ENCODE measurements at places on chromosomes 13 and 19.

DNA sequence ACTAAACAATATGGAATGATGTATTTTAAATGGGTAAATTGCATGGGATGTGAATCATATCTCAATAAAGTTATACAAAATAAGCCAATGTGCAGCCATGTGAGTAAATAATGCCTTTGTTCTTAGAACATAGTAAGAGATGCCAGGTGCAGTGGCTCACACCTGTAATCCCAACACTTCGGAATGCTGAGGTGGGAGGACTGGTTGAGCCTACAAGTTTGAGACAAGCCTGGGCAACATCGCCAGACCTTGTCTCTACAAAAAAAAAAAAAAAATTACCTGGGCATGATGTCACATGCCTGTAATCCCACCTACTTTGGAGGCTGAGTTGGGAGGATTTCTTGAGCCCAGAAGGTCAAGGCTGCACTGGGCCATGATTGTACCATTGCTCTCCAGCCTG lies 230.7 kb downstream of the RFC3 start:
- DNase-seq = no peak

- DNase-seq = no peak
Observed at GRCh38 chr13:77832339-77833100, 86.1 kb downstream of the EDNRB start.

DNA sequence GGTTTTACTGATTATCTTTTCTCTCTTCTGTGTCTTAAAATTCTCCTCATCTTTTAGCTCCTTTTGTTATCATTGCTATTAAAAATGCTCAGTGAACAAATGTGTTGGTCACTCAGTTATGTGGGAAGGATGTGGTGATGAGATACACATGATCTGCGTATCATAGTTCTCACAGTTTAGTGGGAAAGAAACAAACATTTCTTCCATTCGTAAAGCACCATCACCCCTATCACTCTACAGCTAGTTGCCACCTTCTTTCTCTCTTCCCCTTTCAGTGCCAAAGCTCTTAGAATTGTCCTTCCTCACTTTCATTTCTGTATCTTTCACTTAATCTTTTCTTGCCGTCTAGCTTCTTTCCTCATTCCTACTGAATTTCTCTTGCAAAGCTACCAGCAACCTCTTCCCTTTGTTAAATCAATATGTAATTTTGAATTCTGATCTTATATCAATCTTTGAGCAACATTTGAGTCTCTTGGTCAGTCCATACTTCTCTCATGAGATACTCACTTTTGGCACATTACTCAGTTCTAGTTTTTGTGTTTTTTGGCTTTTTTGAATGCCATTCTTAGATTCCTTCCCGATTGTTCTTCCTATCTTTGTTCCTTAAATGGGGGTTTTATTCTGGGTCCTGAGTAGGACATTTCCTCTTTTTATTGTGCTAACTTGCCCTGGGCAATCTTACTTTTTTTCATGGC lies 122.3 kb downstream of the PCCA start:
- DNase-seq = no peak

DNA sequence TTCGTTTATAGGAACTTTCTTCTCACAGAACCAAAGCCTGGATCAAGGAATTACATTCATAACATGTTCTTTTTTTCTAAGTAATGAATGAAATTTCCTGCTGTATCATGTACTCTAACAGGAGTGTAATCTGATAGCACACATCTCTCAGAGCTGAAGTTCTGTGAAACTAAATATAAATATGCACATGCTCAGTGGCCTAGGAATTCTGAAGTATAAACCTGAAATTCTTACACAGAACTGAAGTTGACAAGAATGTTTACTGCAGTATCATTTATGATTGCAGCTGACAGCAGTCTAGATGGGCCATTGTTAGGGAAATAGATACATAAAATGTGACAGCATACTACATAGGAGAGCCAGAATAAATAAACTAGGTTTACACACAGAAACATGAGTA lies 54.5 kb downstream of the USP12 start:
- DNase-seq = peak; percentile 7

- peak; percentile 19 for DNase-seq
Observed at GRCh38 chr13:102598061-102598460, 1.3 kb downstream of the TPP2 start.

- no peak for DNase-seq
Observed at GRCh38 chr13:113299951-113300350, 2.9 kb downstream of the LAMP1 start.

DNA sequence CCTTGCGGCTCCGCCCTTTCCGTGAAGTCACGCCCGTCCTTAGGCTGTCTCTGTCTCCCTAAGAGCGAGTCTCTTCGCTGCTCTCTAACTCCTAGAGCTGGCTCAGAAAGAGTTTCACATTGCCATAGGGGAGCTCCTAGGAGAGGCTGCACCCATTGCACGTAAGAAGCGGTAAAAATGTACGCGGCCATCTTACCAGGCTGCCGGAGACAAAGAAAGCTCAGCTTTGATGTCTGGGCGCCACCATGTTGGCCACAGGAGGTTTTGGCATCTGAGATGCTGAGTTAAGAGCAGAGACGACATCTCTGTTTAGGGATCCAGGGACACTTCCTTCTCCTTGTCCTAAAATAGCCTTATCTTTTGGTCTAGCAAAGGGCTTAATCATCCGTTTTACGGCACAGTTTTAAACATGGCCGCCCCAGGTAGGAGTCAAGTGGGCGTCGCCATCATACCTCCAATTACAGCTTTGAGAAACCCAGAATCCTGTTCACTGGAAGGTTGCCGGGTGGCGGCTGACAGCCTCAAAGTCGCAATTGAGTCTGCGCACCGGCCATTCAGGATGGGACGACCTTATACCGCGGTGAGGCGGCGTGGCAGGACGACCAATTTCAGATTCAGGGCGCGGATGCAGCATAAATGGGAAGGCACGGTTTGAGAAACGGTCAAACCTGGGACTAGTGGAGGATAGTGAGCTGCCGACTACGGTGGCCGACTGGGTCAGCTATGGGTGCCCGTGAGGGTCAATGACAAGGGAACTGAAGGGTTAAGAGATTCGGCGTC lies at the start of gene ZNF793:
Gene ZNF793, plus strand, starts transcription at position 553 of the 780 bp plus-strand sequence. CDS start 16,501 bp downstream, outside the sequence.
- peak; percentile 96 for DNase-seq

DNA sequence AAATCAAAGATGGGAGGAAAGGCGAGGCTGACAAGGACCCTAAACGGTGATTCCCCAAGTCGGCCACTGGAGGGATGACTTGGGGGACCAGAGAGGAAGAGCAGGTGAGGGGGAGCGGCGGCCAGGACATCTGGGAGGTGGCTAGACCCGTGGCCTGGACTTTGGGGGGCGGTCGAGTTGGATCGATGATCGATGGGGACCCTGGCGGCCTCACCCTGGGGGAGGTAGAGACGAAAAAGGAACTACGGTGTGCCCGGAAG lies 7.7 kb upstream of the CIRBP start:
- no peak for DNase-seq

DNA sequence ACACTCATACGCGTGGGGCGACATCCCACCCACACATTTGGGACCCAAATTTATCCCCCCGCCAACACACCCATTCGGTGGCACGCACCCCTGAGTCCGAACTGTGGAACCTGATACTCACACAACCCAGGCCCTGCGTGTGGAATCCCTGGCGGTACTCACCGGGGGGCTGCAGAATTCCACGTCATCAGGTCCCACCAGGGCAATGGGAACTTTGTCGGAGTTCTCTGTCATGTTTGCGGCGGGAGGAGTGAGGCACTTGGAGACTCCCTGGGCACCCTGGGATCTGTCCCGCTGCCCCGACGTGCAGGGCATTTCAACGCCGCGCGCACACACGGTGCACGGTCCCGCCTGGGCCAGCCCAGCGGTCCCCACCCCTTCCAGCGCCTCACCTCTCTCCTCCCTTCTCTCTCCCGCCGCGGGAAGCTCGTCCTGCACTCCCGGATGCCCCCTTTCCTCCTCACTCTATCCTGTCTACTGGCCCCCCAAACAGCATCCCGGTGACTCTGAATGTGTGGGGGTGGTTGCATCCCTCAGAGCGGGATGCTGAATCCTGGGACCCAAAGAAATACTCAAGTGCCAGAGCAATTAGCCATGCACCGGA lies at the start of gene CNMD:
Gene CNMD, minus strand, starts transcription at position 353 of the 604 bp plus-strand sequence. Its CDS starts 119 bp downstream, at position 234.
- DNase-seq = no peak

DNA sequence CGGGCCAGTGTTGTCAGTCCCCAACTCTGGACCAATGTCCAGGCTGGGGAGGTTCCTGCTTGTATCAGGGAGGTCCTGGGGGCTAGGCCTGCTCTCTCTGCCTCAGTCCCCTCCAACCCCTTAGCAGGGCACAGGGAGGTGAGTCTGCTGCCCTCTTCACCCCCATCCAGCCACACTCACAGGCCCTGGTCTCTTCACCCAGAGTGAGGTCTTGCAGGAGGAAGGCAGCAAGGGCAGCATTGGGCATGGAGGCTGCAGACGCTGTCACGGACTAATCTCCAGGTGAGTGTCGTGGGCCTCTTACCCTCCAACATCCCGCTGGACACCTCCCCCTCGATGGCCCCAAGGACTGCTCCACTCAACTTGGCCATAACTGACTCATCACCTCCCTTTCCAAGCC lies 11.9 kb upstream of the SIGLEC11 start:
- no peak for DNase-seq

DNA sequence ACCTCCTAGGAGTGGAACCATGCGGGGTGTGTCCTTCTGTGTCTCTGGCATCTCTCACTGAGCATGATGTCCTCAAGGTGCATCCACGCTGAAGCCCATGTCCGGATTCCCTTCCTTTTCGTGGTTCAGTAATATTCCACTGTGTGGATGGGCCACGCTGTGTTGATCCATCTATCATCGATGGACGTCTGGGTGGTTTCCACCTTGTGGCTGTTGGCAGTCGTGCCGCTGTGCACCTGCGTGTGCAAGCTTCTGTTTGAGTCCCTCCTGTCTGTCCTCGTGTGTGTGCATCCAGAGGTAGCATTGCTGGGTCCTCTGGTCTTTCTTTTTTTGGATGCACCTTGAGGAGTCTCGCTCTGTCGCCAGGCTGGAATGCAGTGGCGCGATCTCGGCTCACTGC lies 11.2 kb upstream of the GNA15 start:
- DNase-seq = no peak

DNA sequence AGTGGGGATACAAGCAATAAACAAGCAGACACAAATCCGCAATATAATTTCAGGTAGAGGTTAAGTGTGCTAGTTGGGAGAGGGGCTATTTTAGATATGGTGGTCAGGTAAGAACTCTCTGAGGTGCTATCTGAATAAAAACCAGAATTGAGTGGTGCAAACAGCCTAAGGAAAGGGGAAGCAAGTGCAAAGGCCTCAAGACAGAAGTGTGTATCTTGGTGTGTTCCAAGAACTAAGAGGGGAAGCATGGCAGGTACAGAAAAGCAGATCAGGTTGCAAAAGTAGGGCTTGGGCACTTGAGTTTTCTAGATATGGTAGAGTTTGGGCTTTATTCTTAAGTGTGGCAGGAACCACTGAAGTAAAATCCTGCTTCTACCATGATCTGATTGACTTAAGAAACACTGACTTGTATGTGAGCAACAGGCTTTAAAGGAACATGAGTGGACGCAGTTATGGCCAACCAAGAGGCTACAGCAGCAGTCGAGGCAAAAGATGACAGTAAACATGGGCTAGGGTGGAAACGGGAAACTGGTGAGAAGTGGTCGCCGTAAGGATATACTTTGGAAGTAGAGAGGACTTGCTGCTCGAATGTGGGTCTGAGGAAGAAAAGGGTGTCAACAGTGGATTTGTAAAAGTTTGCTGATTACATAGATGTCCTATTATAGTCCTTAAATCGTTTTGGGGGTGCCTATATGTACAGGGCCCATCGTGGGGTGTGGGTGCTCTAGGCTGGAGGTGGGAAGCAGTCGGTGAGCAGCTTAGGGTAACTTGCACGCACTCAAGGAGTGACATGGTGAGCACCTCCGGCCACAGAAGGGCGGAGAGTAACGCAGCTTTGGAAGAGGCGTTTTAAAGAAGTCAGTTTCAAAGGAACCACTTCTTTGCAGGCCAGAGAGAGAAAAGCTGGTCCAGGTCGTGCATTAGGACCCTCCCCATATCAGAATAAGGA lies 677 bp downstream of the TGDS start:
- peak; percentile 29 for DNase-seq

- DNase-seq = no peak
Observed at GRCh38 chr19:38155453-38155852, 68.6 kb downstream of the DPF1 start.

DNA sequence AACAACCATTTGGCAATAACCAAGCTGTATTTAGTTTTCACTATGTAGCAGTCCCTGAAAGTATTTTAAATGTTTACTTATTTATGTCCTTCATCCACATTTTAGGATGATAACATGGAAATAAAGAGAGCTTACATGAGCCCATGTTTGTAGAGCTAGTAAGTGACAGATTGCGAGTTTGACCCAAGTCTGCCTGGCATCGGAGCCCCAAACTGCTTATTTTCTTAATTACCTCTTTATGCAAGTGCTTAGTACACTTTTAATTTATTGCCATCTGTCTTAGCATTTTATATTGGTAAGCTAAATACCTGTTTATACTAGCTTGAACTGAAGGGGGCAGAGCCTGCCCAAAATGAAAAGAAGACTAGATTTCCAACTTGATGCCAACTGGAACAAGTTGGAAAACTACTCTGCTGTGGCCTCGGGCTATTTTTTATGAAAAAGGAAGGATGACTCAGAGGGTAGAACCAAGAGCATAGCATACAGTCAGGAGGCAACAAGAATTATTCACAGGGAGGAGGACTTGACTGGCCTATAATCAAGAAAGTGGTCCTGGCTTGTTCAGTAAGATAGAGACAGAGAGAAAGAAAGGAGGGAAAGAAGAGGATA lies 150.2 kb downstream of the NDFIP2 start:
- DNase-seq = no peak

DNA sequence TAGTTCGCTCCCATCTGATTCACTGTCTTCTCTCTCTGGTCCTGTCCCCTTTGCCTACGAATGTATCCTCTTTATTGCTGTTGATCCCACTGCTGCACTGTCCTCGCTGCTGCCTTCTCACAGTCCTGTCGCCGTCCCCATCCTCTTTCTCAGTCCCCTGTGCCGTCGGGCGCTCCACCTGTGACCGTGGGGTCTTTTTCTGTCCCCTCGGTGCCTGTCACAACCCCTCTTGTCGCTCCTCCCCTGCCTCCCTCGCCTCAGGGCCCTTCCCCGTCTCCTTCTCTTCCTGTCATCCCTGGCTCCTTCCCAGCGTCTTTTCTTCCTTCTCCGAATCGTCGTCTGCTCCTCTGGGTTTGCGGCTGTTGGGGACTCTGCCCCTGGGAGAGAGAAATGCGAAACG lies 32.3 kb downstream of the SYT3 start:
- no peak for DNase-seq

- no peak for DNase-seq
Observed at GRCh38 chr19:16235811-16236652, 38.3 kb downstream of the AP1M1 start.

GRCh38 chr19:9362905-9363304 lies at the start of gene ZNF177:
ZNF177 (plus strand) TSS chr19:9363013; CDS start chr19:9378312, 15,299 bp downstream.
- peak; percentile 80 for DNase-seq
